Cortex of kidney (tissue), 1 donor: ENCODE measurements at places on chromosomes 5 and 9.

DNA sequence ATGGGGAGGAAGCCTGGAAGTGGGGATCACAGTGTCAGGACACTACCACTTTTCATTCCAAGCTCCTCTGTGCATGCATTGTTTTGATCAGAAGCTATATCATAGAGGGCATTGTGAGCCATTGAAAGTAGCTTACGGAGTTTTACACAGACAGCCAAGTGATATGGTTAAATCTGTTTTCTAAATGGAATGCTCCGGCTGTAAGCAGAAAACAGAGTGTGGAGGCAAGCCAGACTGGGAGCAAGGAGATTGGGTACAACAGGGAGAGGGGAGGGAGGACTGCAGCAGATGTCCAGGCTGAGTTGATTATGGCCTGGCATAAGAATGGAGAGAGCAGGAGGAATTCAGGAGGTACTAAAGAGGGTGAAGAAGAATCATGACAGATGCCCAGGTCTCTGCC, 15.5 kb upstream of the SOWAHA start:
- no peak for DNase-seq

DNA sequence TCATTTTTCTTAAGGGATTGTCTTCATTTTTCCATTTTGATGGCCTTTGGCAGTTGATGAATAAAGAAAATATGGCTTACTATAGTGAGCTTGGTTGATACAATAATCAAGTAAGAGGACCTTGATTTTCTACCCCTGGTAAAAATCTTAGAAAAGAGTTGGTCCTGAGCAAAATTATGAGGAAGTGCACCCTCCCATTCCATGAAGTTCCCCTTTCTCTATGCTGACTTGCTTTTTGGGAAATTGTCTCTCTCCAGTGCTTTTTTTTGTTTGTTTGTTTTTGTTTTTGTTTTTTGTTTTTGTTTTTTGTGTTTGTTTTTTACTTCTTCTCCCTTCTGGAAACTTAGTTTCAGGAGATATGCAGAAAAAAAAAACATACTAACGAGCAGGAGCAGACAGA, 449.2 kb upstream of the ACTBL2 start:
- no peak for DNase-seq

DNA sequence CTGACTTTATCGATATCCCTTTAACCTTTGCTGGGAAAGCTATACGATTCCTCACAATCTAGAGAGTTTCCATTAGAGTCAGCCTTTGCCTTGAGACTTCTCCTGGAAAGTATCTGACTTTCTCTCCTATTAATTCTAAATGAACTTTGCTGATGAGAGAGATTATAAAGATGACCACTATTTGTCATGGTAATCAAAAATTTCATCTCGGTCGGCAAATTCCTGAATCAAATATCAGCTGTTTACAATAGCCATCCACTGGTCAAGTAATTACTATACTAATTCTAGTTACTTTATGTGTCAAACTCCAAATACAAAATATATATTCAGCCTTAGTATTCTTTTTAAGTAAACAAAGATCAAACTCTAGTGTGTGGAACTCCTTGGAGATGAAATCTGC, 164.4 kb upstream of the ITGA1 start:
- DNase-seq, result no peak

DNA sequence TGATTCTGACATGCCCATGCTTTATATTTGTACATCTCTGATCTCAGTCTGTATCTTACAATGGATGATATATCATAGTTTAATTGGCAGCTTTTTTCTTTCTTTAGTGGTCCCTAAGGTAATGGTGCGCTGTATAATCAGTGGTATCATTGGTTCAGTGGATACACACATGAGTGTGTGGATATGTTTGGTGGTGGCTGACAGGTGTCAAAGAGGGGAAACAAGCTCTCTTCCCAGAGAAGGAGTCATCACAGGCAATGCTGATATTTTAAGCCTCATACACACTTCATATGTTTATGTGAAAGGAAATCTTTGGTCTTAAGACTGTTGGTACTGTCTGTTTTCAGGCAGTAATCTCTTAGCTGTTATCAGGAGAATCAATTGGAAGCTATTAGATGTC, 52.1 kb upstream of the KIAA1958 start:
- DNase-seq, result no peak

DNA sequence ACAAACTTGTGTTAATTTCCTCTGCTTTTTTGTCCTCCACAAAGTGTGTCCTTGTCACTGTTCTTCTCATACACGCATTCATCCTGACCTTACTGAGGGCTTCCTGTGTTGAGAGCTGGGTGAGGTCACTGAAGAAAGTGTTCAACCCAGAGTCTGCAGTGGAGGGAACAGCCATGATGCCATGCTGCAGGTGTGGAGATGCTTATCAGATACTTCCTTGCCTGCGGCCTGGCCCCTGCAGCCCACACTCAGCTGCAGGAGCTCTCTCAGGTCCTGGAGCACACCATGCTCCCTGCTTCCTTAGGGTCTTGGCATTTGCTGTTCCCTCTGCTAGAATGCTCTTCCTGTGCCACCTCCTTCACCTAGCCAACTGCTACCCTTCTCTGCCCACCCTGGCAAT, 108.1 kb upstream of the SPRY4 start:
- no peak for DNase-seq

DNA sequence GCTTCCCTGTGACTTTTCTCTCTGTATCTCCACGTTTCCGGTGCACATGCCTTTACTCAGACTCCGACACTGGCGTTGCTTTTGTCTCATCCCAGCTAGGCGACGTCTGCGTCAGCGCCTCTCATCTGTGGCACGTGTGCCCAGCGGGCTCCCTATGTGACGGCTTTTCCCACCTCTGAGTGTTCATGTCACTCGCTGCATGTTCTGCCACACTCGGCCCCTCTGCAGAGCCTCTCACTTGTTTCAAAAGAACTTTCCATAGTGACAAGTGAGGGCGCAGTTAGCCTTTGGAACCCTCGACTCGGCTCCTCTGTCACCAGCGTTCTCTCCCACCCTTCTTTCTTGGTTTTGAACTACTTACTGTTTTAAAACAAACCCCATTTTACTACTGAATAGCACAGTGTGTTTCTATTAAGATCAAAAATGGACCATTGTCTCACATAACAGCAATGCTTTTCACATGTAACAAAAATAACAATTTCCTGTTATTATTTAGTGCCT, 113.4 kb upstream of the CACNA1B start:
- DNase-seq, result no peak

DNA sequence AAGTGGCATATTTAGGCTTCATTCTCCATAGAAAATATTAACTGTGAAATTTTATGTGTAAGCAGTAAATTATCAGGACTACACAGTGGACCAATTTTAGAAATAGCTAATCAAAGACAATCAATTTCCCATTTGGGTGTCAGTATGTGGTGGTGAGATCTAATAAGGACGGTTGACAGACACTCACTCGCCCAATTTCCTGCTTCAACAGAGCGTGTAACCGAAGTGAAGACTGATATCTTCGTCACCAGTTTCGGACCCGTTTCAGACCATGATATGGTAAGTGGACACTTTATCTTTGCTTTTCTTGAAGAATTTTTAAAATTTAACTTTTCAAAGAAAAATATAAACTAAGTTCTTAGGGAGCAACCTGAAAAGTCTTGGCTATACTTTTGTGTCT, 17.6 kb downstream of the GABRA1 start:
- DNase-seq, result no peak

DNA sequence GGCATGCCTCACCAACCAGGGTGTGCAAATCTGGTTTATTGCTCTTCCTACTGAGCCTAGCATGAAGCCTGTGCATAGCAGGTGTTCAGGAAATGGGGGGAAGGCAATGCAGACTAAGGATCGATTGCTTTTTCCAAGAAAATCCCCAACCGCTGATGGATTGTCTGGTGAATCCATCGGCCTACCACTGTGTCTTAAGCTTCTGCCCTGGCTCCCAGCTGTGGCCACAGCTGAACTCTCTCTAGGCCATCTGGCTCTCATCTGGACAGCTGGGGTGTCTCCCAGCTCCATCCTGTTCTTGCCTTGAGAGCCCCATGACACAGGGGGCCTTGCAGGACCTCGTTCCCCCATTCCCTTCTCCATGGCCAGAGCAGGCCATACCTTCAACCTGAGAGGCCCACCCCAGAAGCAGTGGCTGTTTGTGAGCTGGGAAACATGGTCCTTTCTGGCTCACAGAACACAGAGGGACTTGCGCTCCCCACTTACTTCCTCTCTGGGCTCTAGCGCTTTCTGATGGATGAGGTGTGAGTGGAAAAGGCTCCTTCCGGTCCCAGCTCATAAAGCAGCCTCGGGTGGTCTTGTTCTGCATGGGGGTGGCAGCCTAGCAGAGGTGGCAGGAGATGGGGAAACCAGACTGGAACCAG, 41.8 kb downstream of the COL27A1 start:
- no peak for DNase-seq

GRCh38 chr9:98533132-98533531, 175.6 kb downstream of the GABBR2 start:
- no peak for DNase-seq

DNA sequence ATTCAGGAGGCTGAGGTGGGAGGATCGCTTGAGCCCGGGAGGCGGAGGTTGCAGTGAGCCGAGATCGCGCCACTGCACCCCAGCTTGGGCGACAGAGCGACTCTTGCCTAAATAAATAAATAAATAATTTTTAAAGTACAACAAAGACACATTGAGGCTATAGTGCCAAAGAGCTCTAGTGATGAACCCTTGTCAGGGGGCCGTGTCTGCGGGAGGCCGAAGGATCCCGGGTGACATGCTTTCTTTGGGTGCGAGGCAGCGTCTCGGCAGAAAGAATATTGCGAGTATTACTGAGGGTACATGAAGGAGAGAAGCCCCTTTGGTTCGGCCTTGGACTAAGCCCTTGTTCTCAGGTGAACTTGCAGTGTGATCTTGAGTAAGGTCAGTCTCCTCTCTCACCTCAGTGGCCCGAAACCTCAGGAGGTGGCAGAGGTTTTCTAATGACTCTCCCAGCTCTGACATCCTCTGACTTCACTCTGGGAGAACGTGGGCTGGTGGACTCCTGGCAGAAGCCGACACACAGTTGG, 397 bp upstream of the RECK start:
- DNase-seq, result no peak

DNA sequence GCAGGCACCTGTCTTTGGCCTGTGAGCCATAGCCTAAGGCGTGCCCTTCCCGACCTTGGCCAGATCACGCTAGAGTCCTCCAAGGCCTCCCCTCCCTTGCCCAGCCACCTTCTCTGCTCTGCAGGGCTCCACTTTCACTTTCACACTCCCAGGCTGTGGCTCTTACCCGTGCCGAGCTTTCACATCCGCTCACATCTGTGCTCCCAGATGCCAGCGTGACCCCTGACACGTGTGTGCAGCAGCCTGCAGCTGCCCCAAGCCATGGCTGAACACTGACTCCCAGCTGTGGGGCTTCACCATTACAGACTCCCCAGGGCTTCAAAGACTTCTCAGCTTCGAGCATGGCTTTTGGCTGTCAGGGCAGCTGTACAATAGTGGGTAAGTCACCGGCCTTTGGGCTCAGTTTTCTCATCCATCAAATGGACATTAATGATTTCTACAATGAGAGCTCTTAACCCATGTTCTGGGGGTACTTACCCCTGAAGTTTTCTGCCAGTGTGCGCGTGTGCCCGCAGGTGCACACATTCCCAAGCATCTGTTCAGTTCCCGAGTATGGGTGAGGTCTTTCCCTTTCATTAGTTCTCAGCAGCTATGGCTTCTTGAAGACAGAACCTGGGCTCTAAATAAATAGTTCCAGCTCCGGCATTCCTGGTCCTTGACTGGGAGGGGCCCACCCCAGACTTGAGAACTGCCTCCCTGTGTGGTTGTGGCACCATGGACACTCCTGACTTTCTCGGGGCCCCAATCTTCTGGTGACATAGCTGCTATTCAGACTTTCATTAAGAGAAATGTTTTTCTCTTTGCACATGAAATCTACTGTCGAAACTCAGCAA, 118.6 kb downstream of the RGS3 start:
- no peak for DNase-seq

DNA sequence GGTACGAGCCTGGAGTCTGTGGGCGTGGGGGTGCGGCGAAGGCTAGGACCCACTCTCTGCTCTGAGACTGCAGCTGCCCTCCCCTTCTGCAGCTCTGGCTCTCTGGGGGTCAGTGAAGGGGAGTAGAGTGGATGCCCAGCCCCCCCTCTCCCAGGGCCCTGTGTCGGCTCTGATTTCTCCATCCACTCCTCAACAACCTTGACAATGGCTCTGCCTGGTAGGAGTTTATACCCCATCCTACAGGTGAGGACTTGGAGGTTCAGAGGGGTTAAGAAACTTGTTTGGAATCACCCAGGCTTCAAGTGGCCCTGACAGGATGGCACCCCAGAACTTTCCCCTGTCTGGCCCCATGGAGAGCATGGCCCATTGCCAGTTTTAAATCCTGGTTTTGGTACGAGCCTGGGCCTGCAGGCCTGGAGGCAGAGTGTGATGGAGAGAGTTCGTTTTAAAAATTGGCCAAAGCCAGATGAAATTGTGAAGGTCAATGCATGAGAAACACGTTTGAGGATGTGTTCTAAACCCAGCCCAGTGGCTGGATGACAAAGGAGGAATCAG, 22.3 kb downstream of the NCS1 start:
- DNase-seq, result no peak

DNA sequence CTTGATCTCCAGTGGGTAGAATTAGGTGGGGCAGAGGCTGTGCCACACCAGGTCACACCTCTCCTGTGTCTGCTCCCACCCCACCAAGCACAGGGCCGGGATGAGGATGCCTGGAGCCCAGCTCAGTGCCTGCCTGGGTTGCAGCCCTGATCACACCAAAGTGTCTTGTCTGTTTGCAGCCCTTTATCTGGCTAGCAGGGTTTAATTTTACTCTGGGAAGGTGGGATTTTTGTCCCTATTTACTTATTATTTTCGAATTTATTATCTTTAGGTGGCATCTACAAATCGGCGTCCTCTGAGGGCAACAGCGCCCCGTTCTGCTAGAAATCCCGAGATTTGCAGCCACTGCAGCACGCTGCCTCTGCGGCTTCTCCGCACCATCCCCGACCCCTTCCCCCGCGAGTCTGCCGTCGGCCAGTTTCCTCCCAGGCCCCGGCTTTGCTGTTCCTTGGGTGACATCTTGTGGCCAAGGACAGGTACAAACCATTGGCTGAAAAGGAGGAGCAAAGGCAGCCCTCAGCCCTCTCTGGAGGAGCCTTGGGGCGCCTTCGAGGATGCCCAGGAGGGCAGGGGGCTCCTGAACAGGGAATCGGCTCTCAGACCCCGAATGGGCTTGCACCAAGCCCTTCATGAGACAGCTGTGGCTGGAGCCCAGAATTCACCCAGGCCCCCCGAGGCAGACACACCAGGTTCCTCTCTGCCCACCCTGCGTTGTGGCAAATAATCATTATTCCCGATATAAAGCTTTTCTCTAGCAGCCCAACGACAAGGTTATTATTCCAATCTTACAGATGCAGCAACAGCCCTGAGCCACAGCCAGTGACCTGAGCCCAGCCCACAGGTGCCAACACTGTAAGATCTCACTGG, 113.0 kb downstream of the GAPVD1 start:
- no peak for DNase-seq

- DNase-seq, result no peak
Observed at GRCh38 chr9:12819436-12820185, 44.8 kb downstream of the LURAP1L start.
